ENCODE measurements at places on chromosomes 16 and 17.

GRCh38 chr16:49679095-49679494, 176.8 kb downstream of the ZNF423 start:
- no peak for DNase-seq

DNA sequence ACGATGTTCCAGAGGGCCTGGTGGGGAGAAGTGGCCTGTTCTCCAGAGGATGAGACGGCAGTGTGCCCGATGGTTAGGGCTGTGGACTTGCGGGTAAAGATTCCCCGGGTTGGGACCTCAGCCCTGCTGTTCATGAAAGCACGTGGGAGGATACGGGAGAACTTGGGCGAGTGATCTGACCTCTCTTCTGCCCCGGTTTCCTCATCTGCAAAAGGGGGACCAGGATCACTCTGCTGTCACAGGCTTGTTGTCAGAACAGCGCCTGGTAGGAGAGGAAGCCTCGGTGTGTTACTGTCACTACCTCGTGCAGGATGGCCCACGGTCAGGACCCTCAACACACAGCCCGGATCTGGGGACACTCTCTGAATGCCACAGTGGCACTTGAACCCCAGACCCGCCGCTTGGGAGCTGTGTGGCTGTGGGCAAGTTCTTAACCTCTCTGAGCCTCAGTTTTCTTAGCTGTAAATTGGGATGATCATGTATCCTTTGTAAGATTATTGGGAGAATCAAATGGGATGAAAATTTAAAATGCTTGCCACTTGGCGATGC, 85.6 kb upstream of the CDC42EP4 start:
- DNase-seq, result no peak

- no peak for DNase-seq
Observed at GRCh38 chr16:4924593-4925292, 12.2 kb downstream of the PPL start.

- DNase-seq, result no peak
Observed at GRCh38 chr16:61797961-61798507, 238.2 kb downstream of the CDH8 start.

DNA sequence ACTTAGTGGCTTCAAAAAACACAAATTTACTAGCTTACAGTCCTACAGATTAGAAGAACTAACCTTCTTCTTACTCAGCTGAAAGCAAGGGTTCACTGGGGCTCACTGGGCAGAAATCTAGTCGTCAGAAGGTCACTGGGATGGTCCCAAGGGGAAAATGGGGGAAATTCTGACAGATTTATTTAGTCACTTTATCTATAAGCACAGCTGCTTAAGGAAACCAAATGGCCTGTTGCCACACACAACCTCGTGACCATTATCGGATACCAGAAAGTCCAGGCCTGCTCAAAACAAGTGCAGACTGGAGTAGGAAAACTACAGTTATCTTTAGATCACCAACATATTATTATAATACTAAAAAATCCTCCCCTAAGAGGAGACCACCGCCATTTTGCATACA, 374.6 kb upstream of the ASIC2 start:
- no peak for DNase-seq

- no peak for DNase-seq
Observed at GRCh38 chr16:10892782-10893318, 15.8 kb downstream of the CIITA start.

All from activated T-helper 1 cell treated with Interleukin-2 at 50 U/mL for 16 hours (primary cell).